ENCODE measurements at places on chromosomes 4 and X.

DNA sequence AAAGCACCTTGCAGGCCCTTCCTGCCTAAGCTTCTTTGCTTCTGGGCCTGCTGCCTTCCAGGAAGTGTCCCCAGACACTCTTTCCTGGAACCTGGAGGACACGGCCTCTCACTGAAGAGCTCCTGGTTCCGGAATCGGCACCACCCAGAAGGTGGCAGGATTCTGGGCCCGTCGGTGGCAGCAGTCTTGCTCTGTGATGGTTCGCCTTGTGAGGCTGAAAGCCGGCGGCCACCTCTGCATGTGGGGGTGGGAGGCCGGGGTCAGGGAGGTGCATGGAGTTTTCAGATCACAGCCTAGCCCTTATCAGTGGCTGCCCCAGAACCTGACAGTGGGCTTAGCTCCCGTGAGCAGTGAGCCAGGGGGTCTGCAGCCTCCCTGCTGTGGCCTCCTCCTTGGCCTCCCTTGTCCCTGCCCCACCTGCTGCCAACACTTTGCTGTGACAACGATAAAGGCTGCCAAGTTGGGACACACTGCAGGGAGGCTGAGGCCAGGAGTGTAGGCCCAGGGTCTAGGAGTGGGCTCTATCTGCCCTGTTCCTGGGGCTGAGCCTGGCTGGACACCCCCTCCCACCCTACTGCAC, 30.8 kb upstream of the GPR78 start:
- no peak for DNase-seq

- no peak for DNase-seq
These were observed 317.5 kb upstream of the AGA start for GRCh38 chr4:177759729-177760128.

- DNase-seq = no peak
These were observed 1.3 kb downstream of the SPATA18 start for GRCh38 chr4:52052475-52052780.

GRCh38 chrX:23644744-23645143, 22.5 kb upstream of the PRDX4 start:
- no peak for DNase-seq

- DNase-seq = no peak
These were observed 119.8 kb downstream of the PPARGC1A start for GRCh38 chr4:23770011-23770410.

DNA sequence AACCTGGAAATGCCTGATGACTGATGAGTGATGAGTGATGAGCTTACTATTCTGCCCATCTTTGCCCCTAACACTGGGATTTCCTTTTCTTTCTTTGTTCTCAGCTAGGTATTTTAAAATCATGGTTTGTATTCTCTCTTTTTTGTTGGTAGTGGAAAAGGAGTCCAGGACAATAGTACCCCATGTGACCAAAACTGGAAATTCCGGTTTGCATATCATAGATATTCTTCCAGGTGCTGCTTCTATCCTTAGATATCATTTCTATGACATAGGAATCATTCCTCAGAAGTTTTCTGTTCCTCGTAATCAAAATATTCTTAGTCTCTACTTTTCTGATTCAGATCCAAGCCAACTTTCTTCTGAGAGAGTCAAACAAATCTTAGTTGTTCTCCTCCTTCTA, 320.5 kb upstream of the TET2 start:
- DNase-seq = no peak

All from activated CD4-positive, alpha-beta T cell treated with anti-CD3 and anti-CD28 coated beads, Interleukin-2, amount 50 U/mL, for 48 hours (primary cell).